ENCODE measurements at places on chromosomes 6 and 20. TPM values are rescaled to one million over a fixed set of nuclear protein-coding genes. Genes with fewer than 3 reads are reported as not detected.

- no peak overlapping the region for H3K27ac ChIP-seq
- H3K4me3 ChIP-seq = no peak overlapping the region
- no peak for DNase-seq
- H3K27me3 ChIP-seq = no peaks in the 10 kb centered on the region
- H3K36me3 ChIP-seq = no peaks in the 10 kb centered on the region
Measured at GRCh38 chr20:10449270-10449669, 14.2 kb downstream of the SLX4IP start.

DNA sequence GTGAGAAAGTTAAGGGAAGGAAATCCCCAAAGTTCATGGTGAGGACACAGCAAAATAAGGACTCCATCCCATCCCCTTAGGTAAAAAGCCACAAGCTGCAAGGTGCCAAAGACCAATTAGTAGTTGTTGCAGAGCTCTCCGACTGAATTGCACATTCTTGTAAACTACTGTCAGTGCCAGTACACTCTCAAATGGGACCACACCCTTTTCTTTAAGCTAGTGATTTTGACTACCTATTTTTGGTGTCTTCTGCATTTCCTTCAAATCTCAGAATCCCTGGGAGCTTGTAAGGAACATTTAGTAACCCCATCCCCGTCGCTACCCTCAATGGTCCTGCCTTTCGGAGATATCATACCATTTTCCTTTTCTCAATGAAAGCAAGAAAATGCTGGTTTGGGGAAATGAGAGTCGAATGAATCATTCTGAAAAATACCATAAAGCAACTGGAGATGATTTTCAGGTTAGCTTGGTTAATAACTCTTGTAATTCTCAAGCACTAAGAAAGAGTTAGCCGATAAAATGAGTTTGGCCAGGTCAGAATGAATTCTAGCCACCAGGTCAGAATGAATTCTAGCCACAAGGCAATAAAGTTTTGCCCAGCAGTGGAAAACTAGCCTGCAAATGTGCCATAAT, 5.2 kb upstream of the HMGN3 start:
- no peaks in the 10 kb centered on the region for H3K36me3 ChIP-seq
- no peaks in the 10 kb centered on the region for H3K27me3 ChIP-seq
- no peak overlapping the region for H3K4me3 ChIP-seq
- DNase-seq = no peak
- H3K4me1 ChIP-seq = peaks cover 1% of the 10 kb centered on the region

DNA sequence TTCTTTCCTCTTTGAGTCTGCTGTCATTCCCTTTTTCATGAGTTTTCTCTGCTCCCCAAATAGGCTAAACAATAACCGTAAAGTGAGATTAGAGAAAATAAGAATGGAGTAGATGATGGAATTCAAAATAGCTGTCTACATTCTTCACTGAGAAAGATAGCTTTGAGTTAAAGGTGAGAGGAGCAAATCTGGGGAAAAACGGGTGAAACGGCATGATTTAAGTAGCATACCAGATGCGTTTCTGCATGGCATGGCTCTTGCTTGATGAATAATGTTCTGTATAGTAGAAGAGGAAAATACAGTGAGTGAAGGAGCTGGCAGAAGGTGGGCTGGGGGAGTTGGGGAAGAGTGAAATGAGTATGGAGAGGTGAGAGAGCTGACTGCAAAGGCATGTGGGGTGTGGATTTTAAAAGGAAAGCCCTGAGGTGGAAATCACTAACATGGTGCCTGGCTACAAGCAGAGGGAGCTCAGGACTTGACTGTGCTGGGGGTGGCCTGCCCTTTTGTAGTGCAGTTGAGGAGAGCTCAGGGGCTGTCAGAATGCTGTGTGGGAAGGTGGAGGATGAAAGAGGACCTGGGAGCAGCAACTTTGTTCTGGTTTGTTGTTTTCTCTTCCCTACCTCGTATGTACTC, 8.8 kb downstream of the BICRAL start:
- no peak overlapping the region for H3K27ac ChIP-seq
- DNase-seq = no peak

- H3K36me3 ChIP-seq = no peaks in the 10 kb centered on the region
- H3K27me3 ChIP-seq = no peaks in the 10 kb centered on the region
- no peaks in the 10 kb centered on the region for H3K4me1 ChIP-seq
- no peak overlapping the region for H3K4me3 ChIP-seq
- no peak overlapping the region for H3K27ac ChIP-seq
Measured at GRCh38 chr6:1945235-1945832, 300.1 kb downstream of the GMDS start.

SEL1L2 gene
- total RNA-seq = not detected

NKX2-4 gene
- total RNA-seq = not detected

DNA sequence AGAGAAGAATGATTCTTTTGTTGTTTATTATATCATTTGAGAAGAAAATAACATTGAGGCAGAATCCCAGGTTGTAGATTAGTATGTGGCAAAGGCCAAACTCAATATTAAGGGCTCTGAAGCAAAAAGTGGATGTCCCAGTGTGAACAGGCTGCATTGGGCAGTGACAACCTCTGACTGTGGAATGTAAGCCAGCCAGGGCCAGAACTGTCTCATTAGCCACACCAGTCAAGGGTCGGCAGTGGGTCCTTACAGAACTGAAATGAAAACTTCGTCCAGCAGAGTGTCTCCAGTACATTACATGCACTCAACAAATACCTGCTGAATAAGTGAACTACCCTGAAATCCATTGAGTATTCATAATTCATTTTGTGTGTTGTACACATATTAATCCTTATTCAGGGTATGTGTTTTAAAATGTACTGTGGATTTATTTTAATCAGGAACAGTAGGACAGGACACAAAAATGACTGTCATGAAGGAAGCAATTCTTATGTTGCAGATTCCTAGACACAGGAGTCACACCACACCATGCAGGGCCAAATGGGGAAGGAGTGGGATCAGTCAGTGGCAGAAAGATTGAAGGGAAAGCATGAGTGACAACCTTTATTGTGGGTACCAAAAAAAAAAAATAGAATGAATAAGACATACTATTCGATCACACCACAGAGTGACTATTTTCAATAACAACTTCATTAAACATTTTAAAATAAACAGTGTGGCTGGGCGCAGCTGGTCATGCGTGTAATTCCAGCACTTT, 64.9 kb upstream of the UTRN start:
- H3K4me3 ChIP-seq = no peak overlapping the region
- no peak for DNase-seq
- H3K36me3 ChIP-seq = no peaks in the 10 kb centered on the region

WFDC12 gene
- total RNA-seq = not detected

DNA sequence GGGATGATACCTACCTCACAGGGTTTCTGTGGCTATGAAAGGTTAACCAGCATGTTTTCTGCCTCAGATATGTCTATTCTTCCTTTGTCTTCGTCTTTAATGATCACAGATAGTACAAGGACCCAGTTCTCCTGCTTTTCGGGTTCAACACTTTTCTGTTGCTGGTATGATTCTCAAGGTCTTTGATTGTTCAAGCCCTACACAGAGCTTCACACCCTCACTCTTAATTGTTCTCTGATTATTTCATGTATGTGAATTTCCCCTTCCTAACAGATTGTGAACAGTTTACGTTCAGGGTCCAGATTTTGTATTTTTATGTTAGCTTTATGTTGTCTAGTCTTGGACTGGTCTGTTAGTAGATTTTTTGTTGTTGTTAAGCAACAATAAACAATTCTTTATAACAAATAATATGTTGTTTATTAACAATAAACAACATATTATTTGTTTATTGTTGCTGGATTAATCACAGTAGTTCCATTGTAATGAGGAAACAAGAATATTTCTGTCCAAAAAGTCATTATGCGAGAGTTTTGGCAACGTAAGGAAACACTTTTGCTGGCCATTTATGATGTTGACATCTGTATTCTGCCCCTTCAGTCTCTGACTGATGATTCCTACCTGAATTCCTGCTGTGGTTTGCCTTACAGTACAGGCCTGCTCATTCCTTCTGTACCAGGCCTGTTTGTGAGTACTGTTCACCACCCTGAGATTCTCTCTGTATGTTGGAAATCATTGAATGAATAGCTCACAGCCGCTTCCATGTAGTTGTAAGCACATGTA, 27.2 kb upstream of the TULP4 start:
- peaks cover 6% of the 10 kb centered on the region for H3K4me1 ChIP-seq
- H3K36me3 ChIP-seq = no peaks in the 10 kb centered on the region
- H3K4me3 ChIP-seq = no peak overlapping the region
- peak overlapping the region; percentile 31 for H3K27ac ChIP-seq

C20orf141 gene
- total RNA-seq = not detected

DNA sequence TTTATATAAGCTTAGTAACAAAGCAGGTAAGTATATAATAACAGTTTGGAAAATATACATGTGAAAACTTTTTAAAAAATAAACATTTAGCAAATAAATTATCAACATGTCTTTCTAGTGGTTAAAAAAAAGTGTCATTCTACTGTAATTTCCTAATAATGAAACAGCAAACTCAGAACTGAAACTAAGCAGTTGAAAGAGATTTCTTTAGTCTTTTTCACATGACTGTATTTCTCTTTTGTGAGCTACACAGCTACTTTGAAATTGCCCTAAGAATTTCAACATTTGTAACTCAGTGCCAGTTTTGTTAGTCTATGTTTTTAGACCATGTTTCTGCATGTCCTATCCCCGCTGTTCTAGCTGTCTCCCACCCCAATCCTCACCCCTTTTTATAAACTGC, 28.4 kb upstream of the SDHAF4 start:
- H3K4me1 ChIP-seq = no peaks in the 10 kb centered on the region
- H3K4me3 ChIP-seq = no peak overlapping the region
- no peaks in the 10 kb centered on the region for H3K27me3 ChIP-seq
- H3K36me3 ChIP-seq = no peaks in the 10 kb centered on the region
- DNase-seq = no peak

TAF4 gene
- total RNA-seq = 33.3 TPM

DNA sequence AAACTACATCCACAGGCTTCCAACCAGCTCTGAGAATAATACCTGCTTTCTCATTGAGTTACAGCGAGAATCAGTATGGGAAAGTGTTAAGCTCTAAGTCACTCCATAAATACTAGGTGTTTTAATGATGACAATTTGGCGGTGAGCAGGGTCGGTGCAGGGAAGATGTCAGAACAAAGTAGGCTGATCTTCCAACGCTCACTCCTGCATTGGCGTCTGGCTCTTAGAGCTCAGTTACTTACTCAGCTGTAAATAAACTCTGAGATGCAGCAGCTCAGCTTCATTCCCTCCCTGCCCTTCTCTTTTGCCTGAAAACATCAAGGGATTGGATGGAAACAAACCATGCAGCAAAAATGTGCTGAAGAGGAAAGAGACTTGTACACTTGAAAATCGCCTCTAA, 102.5 kb upstream of the SPACA1 start:
- no peak overlapping the region for H3K27ac ChIP-seq
- no peaks in the 10 kb centered on the region for H3K4me1 ChIP-seq
- H3K36me3 ChIP-seq = no peaks in the 10 kb centered on the region
- no peak overlapping the region for H3K4me3 ChIP-seq
- H3K27me3 ChIP-seq = no peaks in the 10 kb centered on the region
- DNase-seq = no peak

GRCh38 chr6:67759001-67759400, 876.1 kb upstream of the ADGRB3 start:
- H3K27me3 ChIP-seq = no peaks in the 10 kb centered on the region
- no peaks in the 10 kb centered on the region for H3K4me1 ChIP-seq
- no peak overlapping the region for H3K27ac ChIP-seq
- no peak overlapping the region for H3K4me3 ChIP-seq
- H3K36me3 ChIP-seq = no peaks in the 10 kb centered on the region
- DNase-seq = no peak

- H3K4me1 ChIP-seq = no peaks in the 10 kb centered on the region
- no peak for DNase-seq
- H3K36me3 ChIP-seq = no peaks in the 10 kb centered on the region
- no peaks in the 10 kb centered on the region for H3K27me3 ChIP-seq
- H3K27ac ChIP-seq = no peak overlapping the region
Measured at GRCh38 chr6:73064266-73064665, 161.0 kb downstream of the KHDC1L start.

CFAP61 gene
- 1.7 TPM for total RNA-seq

GRCh38 chr20:4766631-4767030, 44.9 kb downstream of the PRND start:
- H3K27me3 ChIP-seq = no peaks in the 10 kb centered on the region
- no peak overlapping the region for H3K27ac ChIP-seq
- no peaks in the 10 kb centered on the region for H3K36me3 ChIP-seq
- no peak overlapping the region for H3K4me3 ChIP-seq
- no peaks in the 10 kb centered on the region for H3K4me1 ChIP-seq
- no peak for DNase-seq

WFDC10B gene
- total RNA-seq = not detected

- no peak overlapping the region for H3K4me3 ChIP-seq
- no peaks in the 10 kb centered on the region for H3K27me3 ChIP-seq
- no peak for DNase-seq
- no peaks in the 10 kb centered on the region for H3K36me3 ChIP-seq
Measured at GRCh38 chr6:5394280-5394679, 133.0 kb downstream of the FARS2 start.

GRCh38 chr6:121961619-121962125, 437.8 kb upstream of the HSF2 start:
- no peak for DNase-seq
- no peak overlapping the region for H3K27ac ChIP-seq
- H3K36me3 ChIP-seq = no peaks in the 10 kb centered on the region
- H3K27me3 ChIP-seq = no peaks in the 10 kb centered on the region

GRCh38 chr20:16556301-16556700, 16.9 kb downstream of the KIF16B start:
- no peak overlapping the region for H3K4me3 ChIP-seq
- H3K27me3 ChIP-seq = no peaks in the 10 kb centered on the region
- no peak for DNase-seq
- H3K27ac ChIP-seq = no peak overlapping the region
- no peaks in the 10 kb centered on the region for H3K36me3 ChIP-seq

- H3K4me1 ChIP-seq = no peaks in the 10 kb centered on the region
- H3K27me3 ChIP-seq = no peaks in the 10 kb centered on the region
- no peak for DNase-seq
- no peak overlapping the region for H3K27ac ChIP-seq
- H3K36me3 ChIP-seq = no peaks in the 10 kb centered on the region
Measured at GRCh38 chr6:52735071-52735470, 28.2 kb downstream of the GSTA2 start.

- H3K36me3 ChIP-seq = no peaks in the 10 kb centered on the region
- no peak overlapping the region for H3K27ac ChIP-seq
- no peak overlapping the region for H3K4me3 ChIP-seq
- no peaks in the 10 kb centered on the region for H3K27me3 ChIP-seq
Measured at GRCh38 chr20:11328839-11329238, 588.9 kb upstream of the BTBD3 start.

CLPSL2 gene
- total RNA-seq = not detected
